ENCODE measurements at places on chromosomes 3 and 15. TPM values are rescaled to one million over a fixed set of nuclear protein-coding genes. Genes with fewer than 3 reads are reported as not detected.
A peak's percentile ranks its signal among the peaks of the same experiment; 100 is the strongest.

Gene NXPE3
- total RNA-seq, result 11.6 TPM

Gene DISP2
- 0.87 TPM for total RNA-seq

Gene COL6A6
- not detected for total RNA-seq

DNA sequence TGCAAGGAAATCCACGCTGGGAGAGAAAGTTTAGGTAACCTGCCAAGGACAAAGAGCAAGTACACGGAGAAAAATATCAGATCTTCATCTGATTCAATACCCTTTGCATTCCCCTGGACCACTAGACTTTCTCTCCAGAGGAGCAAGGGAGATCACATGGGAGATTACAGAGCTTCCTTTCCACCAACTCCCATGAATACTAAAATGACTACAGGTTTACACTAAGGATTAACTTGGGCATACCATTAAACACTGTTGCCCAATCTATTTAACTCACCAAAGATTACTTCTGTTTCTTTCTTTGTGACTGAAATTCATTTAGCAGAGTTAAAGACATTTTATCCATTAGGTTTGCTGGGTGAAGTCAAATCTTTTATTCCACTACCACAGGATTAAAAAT lies 71.2 kb downstream of the RYK start:
- no peak overlapping the region for H3K27ac ChIP-seq
- no peaks in the 10 kb centered on the region for H3K27me3 ChIP-seq
- H3K4me3 ChIP-seq, result no peak overlapping the region
- no peak for DNase-seq
- no peaks in the 10 kb centered on the region for H3K4me1 ChIP-seq

DNA sequence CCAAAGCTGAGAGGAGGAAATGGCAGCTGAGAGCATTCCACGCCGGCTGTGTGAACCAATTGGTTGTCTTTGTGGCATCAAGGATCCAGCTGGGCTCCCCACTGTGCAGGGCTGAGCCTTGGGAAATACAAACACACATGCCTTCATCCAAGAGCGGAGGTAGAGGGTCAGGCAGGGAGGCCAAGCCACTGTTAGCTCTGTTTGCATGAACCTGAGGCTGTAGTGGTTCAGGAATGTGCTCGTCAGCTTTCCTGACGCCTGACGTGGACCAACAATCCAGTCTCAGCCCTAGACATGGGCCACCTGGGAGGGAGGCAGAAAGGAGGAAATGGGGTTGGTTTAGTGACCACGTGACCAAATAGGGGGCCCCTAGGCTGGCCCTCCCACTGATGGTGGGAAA lies 276.9 kb downstream of the TLE3 start:
- no peak overlapping the region for H3K4me3 ChIP-seq
- no peak overlapping the region for H3K27ac ChIP-seq
- H3K4me1 ChIP-seq, result no peaks in the 10 kb centered on the region
- H3K36me3 ChIP-seq, result no peaks in the 10 kb centered on the region
- peaks cover 58% of the 10 kb centered on the region for H3K27me3 ChIP-seq

DNA sequence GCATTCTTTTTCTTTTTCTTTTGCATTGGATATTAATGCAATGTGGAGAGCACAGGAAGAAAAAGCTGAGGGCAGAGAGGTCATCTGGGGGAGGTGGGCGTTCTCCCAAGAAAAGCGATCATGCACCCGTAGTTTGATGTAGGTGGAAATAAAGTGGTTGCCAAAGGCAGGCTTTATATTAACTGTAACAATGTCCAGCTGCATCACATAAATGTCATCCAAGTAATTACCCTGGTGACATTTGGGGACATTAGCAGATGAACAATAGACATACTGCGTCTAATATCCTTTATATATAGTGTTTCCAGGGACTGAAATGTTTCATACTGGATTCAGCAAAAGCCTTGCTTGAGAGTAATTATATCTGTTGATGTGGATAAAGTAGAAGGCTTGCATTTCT lies 135.5 kb downstream of the CNTN6 start:
- no peaks in the 10 kb centered on the region for H3K36me3 ChIP-seq
- no peak for DNase-seq
- no peak overlapping the region for H3K27ac ChIP-seq
- H3K27me3 ChIP-seq, result no peaks in the 10 kb centered on the region
- no peak overlapping the region for H3K4me3 ChIP-seq

DNA sequence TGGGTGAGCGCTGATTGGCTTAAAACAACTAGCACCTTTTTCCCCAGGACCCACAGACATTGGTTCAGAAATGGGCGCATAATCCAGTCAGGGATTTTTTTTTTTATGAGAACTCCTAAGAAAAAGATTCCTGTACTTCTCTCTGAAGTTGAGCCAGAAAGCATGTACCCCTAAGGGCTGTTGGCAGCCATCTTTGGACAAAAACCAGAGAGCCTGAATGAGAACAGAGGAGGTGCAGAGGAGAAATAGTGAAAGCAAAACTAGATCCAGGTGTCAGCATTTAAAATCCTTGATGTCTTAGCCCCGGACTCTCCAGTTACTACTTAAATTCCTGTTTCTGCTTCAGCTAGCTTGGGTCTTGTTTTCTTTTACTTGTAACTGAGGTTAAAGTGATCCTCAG lies 1.9 kb upstream of the SLC27A2 start:
- no peak overlapping the region for H3K4me3 ChIP-seq
- no peak for DNase-seq
- no peaks in the 10 kb centered on the region for H3K36me3 ChIP-seq
- peaks cover 12% of the 10 kb centered on the region for H3K4me1 ChIP-seq
- no peaks in the 10 kb centered on the region for H3K27me3 ChIP-seq
- H3K27ac ChIP-seq, result no peak overlapping the region

- DNase-seq, result peak; percentile 83
- H3K27ac ChIP-seq, result peak overlapping the region; percentile 95
- H3K4me3 ChIP-seq, result peak overlapping the region; percentile 24
- H3K27me3 ChIP-seq, result no peaks in the 10 kb centered on the region
- H3K36me3 ChIP-seq, result no peaks in the 10 kb centered on the region
Measured at GRCh38 chr15:51366920-51367319, 25.5 kb downstream of the GLDN start.

- no peaks in the 10 kb centered on the region for H3K36me3 ChIP-seq
- no peak overlapping the region for H3K4me3 ChIP-seq
- H3K27me3 ChIP-seq, result no peaks in the 10 kb centered on the region
- no peak for DNase-seq
- H3K4me1 ChIP-seq, result no peaks in the 10 kb centered on the region
Measured at GRCh38 chr3:61807865-61808276, 246.5 kb downstream of the PTPRG start.

Measured in PC-3 (cell line).